ENCODE measurements at places on chromosomes 11 and 22. TPM values are rescaled to one million over a fixed set of nuclear protein-coding genes. Genes with fewer than 3 reads are reported as not detected.

The KIAA1671 gene
- 4.7 TPM for total RNA-seq

The HEPN1 gene
- not detected for total RNA-seq

The STK33 gene
- total RNA-seq = 14.3 TPM

The MMP13 gene
- 96.9 TPM for total RNA-seq

The C11orf42 gene
- total RNA-seq = not detected

The CCDC81 gene
- total RNA-seq = 0.79 TPM

The CHRM1 gene
- not detected for total RNA-seq

The TEX12 gene
- total RNA-seq = not detected

The CCDC188 gene
- total RNA-seq = 0.69 TPM

The OR4C5 gene
- total RNA-seq = not detected

The KRTAP5-8 gene
- not detected for total RNA-seq

The MMP12 gene
- total RNA-seq = 4.0 TPM

The MPZL2 gene
- total RNA-seq = 13.6 TPM

The DERL3 gene
- 0.49 TPM for total RNA-seq
